ENCODE measurements at places on chromosomes 16 and 17.

DNA sequence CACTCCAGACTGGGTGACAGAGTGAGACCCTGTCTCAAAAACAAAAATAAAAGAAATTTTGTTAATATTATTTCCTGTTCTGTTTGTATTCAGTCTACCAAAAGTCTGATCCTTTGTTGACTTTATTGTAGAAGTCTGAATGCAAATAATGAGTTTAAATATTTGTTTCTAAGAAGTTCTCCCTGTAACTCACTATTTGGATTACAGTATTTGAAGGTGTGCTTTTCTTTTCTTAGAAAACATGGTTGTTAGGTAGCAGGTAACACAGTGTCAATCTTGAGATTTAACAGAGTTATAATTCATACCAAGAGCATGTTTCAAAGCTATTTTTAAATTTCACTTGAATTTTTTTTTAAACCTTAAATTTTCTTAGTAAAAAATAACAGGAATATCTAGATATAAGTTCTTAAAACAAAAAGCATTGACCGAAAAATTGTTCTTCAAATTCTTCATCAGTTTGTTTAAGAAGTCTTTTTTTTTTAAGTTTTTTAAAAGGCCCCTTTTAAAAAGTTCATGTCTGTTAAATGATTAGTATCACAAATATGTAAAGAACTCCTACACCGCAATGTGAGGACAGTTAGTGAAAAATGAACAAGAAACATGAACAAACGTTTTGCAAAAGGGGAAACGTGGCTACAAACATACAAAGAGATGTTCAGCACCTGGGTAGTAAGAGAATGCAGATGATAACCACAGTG lies 35.0 kb downstream of the GAN start:
- DNase-seq: no peak

- DNase-seq: no peak
These were observed 11.7 kb downstream of the CACNG1 start for GRCh38 chr17:67055811-67056745.

DNA sequence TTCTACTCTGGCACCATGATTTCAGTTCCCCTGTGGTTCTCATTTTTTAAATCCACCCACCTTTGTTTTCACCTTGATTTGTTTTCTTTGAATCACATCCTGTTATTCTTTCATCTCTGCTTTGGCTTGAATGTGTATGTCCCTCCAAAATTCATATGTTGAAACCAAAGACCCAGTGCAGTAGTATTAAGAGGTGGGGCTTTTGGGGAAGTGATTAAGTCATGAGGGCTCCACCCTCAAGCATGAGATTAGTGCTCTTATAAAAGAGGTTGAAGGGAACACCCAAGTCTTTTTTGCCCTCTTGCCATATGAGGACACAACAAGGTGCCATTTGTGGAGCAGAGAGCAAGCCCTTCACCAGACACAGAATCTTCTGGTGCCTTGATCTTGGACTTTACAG lies 382.3 kb downstream of the SLC39A11 start:
- DNase-seq: no peak

DNA sequence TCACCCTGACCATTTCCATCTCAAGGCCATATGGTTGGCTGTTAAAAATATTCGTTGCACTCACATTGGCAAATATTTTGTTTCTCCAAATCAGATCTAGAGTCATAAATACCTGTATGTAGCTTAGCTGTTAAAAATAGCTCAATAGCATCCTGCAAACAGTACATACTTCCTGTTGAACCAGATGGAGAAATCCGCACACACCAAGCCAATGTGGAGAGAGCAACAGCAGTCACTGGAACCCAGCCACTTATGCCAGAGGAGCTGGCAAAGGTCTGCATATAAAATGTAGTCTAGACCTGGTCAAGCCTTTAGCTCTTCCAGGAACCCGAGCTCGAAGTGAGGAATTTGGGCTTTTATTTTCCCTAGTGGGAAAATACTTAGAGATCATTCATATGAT lies 146.4 kb upstream of the KCNJ16 start:
- no peak for DNase-seq

GRCh38 chr17:78759969-78760352 lies 22.1 kb downstream of the CYTH1 start:
- no peak for DNase-seq

GRCh38 chr16:72677662-72678447 lies 370.1 kb downstream of the ZFHX3 start:
- no peak for DNase-seq

- DNase-seq: no peak
These were observed 2.5 kb upstream of the ZFHX3 start for GRCh38 chr16:73050201-73051099.

- DNase-seq: no peak
These were observed at the start of gene GSDMA for GRCh38 chr17:39962642-39963220. Gene GSDMA (plus strand): TSS chr17:39963004. CDS start chr17:39965688, 2,684 bp downstream.

DNA sequence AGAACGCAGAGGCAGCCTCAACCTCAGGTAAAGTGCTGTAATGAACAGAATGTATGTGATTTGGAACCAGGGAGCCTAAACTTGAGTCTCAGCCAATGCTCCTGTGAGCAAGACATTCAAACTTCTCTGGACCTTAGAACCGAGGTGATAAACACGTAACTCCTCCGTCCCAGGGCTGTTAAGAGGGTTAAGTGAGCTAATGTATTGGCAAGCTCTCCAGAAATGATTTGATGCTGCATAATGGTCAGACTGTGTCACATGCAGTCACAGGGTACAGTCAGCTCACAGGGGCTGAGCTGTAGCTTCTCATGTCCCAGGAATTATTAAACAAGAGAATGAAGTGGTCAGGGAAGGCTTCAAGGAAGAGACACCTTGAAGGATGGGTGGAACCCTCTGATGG lies 10.0 kb upstream of the SLC4A1 start:
- DNase-seq: no peak

DNA sequence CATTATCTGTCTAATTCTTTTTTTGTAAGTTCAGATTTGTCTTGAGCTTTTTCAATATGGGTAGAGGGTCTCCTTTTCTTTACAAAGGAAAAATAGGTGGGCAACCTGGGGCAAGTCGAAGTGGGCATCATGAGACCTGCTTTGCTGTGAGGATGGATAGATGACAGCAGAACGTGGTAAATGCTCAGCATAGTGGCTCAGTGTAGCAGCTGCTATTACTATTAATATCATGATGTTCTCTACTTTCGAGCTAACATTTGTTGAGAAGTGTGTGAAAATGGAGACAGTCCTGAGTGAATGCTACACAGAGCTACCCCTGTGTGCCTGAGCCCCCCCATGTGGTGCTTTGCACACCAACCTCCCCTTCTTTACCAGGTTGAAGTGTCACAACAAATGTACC lies 39.0 kb upstream of the LGALS9 start:
- DNase-seq: no peak

- DNase-seq: no peak
These were observed 13.6 kb downstream of the LGALS9 start for GRCh38 chr17:27644586-27644985.

DNA sequence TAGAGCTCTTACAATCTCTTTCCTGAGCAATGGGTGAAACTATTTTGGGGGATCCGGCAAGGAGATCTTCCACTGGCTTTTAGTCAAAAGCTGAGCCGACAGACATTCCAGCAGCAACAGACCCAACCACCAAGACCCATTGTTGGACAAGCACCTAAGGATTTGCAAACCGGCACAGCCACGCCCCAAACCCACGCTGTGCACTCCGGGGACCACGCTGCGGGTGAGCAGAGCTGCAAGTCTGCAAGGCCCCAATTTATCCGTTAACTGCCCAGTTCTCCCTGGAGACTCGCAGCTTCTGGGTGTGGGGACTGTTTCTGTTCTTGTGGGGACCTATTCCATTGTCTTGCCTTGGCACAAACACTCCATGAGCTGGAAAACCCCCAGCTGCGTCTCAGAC lies 45.9 kb downstream of the C16orf95 start:
- DNase-seq: no peak

DNA sequence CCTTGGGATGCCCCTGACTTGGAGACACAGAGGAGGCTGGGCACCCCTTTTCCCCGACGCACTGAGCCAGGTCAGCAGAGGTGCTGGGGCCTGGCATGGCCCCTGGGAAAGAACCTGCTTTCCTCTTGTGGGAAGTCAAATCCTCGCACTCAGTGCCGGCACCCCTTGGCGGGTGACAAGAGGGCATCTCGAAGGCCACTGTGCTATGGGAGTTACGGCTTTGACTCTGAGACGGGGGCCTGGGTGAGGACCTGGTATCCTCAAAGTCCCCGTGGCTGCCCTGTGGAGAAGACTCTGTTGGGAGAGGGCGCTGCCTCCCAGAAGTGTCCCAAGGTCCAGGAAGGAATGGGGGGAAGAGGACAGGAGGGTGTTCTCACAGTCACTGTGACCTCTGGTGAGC lies 117.0 kb downstream of the METRNL start:
- no peak for DNase-seq

GRCh38 chr17:65177901-65178300 lies 40.7 kb downstream of the RGS9 start:
- no peak for DNase-seq

GRCh38 chr17:8287651-8288335 lies 677 bp upstream of the RANGRF start:
- DNase-seq: no peak

GRCh38 chr17:45902892-45903346 lies 8.6 kb downstream of the MAPT start:
- DNase-seq: no peak

GRCh38 chr16:342455-343213 lies 9.9 kb downstream of the AXIN1 start:
- DNase-seq: no peak

DNA sequence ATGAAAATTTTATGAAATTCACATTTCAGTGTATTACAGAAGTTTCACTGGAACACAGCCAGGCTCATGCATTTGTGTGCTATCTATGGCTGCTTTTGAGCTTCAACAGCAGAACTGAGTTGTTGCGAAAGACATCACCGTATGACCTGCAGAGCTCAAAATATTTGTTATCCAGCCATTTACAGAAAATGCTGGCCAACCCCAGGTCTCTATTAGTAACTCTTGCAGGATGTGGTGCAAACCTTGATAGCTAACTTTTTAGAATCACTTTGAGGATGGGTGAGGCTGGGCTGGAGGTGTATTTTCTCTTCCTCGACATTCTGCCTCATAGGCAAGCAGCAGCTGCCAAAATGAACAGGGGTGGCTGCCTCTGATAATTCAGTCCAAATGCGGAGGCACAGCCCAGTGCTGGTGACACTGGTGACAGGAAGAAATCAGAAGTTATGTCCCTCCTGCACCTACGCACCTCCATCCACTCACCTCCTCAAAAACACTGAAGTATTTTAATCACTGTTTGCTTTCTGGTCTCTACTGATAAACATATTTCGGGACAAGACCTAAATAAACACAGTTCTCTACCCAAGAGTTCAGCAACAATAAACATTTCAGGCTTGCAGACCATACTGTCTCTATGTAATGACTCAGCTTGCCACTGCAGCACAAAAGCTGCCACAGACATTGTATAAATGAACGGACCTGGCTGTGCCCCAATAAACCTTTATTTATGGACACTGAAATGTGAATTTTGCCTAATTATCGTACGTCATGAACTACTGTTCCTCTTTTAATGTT lies 28.5 kb downstream of the ARHGAP17 start:
- no peak for DNase-seq

DNA sequence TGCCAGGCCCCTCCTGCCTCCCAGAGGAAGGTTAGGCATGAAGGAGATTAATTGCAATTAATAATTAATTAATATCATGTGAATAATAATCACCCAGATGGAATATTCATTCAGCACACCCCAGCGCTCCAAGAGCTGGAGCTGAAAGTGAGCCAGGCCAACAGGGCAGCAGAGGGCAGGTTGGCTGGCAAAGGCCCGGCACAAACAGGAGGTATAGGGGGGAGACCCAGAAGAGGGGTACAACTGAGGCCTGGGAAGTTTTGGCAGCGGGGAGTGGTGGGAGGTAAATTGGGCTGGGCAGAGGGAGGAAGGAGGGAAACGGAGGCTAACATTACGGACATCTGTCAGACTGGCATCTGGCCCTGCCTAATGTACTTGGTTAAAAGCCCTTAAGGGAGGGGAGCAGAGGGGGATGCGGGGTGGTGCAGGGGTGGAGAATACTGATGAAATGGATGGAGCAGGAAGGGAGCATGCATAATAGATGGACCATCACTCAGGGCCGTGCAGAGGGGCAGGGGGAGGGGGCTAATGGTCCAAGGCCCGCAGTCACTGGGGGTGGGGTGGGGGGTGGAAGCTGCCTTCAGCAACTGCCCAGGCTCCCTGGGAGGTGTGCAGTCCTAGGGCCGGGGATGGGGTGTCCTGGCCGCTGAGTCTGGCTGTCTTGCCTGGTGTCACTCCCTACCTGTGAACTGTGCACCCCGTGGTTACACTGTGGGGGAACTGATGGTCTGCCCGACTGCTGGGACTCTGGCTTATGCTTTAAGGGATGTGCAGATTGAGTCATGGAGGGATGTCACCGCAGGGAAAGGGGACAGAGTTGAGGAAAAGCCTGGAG lies 1.9 kb downstream of the ADAM11 start:
- no peak for DNase-seq

- no peak for DNase-seq
These were observed at the start of gene HS3ST3A1 for GRCh38 chr17:13601776-13602551. Gene HS3ST3A1 (minus strand): TSS chr17:13601929. CDS start chr17:13601129, 800 bp downstream.

DNA sequence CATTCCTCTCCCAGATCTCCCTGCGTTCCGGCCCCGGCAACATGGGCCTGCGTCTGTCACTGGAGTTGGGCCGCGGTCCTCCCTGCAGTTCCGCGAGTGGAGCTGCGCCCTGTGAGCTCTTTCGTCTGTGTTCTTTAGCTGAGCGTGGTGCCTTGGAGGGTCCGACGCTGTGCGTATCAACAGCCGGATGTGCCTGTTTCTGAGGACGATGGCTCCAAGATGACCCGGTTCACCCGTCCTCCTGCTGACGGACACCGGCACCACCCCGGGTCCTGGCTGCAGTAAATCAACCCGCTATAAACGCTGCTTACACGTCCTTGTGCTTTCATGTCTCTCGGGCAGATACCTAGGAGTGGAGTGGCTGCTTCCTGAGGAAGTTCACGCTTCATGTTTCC lies 44.8 kb upstream of the GNG13 start:
- DNase-seq: no peak

- peak; percentile 1 for DNase-seq
These were observed 58.8 kb downstream of the ZDHHC7 start for GRCh38 chr16:84952335-84953189.

DNA sequence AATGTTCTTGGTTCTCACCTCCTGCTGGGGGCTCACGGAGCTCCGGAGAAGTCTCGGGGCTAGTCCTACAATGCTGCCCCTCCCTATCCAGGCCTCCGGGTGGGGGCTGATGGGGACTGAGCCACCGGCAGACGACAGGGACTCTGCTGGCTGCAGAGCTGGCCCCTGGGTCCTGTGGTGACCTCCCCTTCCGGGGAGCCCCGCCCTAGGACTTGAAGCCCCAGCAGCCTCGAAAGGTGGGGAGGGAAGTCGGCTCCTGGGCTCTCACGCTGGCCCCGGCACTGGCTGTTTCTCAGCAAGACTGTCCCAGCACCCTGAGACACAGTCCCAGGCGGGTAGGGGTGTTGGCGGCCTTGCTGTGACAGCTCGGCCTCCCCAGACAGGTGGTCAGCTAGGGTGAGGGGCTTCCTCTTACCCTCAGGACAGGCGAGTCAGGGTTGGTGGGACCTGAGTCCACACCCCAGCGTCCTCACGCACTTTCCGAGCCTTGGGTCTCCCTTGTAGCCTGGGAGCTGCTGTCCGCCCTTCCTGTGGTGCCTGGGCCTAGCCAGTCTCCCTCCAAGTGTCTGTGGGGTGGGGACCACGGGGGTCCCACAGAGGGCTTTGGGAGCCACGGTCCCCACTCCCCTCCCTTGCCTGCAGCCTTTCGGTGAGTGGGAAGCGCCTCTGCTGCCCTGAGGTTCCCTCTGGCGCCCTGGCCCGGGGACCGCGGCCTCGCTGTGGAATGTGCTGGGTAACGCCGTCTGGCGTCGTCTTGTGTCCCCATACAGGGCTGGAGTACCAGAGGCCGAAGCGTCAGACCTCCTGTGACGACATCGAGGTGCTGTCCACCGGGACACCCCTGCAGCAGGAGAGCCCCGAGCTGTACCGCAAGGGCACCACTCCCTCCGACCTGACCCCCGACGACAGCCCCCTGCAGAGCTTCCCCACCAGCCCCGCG lies 76.6 kb downstream of the KLHDC4 start:
- DNase-seq: no peak

Data from NCI-H1417 treated with DMSO at 0.1 percent for 48 hours (cell line).